Stimulated activated CD4-positive, alpha-beta T cell treated with anti-CD3 and anti-CD28 coated beads, Interleukin-15, amount 100 ng/mL, for 1 hour (primary cell): ENCODE measurements at places on chromosomes 1 and 21.

GRCh38 chr1:112513112-112513870, 4.5 kb downstream of the WNT2B start:
- DNase-seq = no peak

- DNase-seq = no peak
Observed at GRCh38 chr1:235834620-235835019, 32.1 kb downstream of the LYST start.

GRCh38 chr1:29853716-29854330, 617.5 kb downstream of the PTPRU start:
- no peak for DNase-seq

DNA sequence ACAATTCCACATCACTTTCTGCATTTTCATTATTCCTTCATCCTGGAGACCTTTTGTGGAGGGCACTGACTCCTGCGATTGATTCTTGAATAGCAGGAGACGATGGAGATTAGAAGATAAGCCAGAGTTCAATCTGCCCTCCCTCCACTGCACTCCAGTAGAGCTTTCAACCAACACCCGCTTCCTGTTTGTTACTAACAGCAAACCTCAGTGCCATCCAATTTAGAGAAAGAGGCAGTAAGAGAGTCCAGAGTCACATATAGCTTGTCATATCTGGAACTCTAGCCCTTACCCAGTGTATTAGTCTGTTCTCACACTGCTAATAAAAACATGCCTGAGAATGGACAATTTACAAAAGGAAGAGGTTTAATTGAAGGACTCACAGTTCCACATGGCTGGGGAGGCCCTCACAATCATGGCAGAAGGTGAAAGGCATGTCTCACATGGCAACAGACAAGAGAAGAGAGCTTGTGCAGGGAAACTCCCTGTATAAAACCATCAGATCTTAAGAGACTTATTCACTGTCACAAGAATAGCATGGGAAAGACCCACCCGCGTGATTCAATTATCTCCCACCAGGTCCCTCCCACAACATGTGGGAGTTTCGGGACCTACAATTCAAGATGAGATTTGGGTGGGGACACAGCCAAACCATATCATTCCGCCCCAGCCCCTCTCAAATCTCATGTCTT, 55.9 kb downstream of the PCBP3 start:
- no peak for DNase-seq

- no peak for DNase-seq
Observed at GRCh38 chr1:189596197-189596596, 881.5 kb downstream of the BRINP3 start.

- no peak for DNase-seq
Observed at GRCh38 chr1:58183286-58183685, 363.2 kb downstream of the OMA1 start.

DNA sequence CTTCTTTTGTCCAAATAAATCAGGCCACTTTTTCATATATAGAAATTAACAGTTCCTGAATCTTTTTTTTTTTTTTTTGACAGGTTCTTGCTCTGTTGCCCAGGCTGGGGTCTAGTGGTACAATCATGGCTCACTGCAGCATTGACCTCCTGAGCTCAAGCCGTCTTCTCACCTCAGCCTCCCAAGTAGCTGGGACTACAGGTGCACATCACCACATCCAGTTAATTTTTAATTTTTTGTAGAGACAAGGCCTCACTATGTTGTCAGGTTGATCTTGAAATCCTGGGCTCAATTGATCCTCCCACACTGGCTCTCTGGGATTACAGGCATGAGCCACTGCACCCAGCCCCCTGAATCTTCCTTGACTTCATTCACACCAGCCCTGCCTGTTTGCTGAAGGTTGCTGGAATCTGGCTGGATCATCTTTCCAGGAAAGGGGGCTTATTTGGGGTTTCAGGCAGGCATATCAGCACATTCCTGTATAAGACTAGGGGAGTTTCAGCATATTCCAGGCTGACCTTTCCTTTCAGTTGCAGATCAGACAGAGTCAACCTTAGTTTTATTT, 78.2 kb upstream of the ARHGAP29 start:
- DNase-seq = no peak

DNA sequence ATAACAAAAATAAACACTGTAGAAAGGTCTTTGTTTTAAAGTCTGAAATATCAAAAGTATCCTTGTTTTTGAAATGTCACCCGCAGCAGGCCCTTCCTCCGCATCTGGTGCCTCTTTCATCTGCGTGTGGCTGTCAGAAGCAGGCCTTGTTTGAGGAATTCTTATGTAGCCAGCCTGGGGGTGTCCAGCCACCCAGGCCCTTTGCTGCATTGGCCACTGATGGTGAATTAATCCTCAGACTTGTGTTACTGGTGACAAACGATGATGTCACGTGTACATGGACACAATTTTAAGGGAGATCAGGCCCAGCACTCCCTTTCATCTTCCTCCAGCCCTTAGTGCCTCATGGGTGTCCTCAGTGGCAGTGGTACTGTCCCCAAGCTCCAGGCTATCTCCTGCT, 208.0 kb upstream of the GALNT2 start:
- no peak for DNase-seq

DNA sequence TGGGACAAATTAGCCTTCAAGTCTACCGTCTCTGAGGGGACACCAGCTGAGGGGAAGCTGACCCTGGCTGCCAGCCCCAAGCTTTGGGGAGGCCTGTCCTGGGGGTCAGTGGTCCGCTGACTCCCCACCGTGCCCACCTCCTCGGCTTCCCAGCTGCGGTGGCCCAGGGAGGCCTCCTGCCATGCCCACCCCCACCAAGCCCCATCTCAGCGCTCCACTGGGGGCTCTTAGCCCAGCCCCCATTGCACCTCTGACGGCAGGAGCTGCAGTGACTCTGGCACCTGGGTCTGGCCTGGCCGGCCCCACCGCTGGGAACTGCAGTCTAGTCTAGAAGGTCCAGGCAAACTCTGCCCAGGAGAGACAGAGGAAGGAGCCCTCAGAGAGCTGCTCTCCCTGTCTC, 30.2 kb upstream of the SIM2 start:
- no peak for DNase-seq

DNA sequence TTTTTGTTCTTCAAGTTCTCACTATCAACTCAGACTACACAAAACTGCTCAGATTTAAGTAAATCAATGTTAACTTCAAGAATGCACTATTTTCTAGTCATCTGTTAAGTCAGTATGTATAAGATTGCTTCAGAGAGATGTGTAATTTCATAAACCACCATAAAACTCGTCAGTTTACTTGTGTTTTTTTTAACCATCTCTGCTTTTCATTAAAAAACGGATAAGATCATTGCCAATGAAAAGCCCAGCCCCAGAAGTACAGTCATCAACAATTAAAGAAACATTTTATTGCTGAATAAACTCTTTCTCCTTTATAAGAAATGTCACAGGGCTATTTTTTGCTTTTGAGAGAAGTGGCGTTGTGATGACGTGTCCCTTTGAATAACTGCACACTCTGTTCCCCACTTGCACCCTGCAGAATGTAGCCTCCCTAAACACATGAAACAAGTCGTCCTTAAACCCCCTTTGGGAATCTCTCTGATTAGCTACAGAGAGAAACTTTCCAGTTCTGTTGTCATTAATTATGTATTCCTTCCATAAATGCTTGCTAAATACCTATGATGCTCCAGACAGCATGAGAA, 202.7 kb upstream of the FOXD3 start:
- no peak for DNase-seq
